NCI-H1436 treated with DMSO at 0.1 percent for 48 hours (cell line): ENCODE measurements at places on chromosomes 13 and 19.

DNA sequence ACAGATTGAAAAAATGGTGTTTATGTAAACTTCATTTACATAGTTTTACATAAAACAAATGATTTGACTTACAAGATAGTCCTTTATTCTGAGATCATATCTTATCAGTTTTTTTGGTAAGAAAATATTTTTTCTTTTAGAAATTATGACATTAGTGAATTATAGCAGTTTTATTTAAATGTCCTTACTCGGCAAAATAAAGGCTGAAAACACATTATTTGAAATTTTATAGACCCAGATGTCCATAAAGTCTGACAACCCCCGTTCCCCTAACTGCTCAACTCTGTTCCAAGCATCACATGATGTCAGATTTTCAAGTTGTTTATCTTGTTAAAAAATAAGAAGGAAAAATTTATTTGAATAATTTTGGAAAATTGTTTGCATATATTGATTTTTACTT lies 46.7 kb upstream of the RFC3 start:
- no peak for DNase-seq

GRCh38 chr13:34776390-34776981 lies 165.6 kb upstream of the NBEA start:
- DNase-seq: no peak

- no peak for DNase-seq
Observed at GRCh38 chr19:40155749-40156265, 35.4 kb upstream of the MAP3K10 start.

- DNase-seq: no peak
Observed at GRCh38 chr19:45047188-45047797, 8.4 kb downstream of the CLASRP start.

GRCh38 chr19:39829702-39830275 lies 4.2 kb downstream of the DYRK1B start:
- no peak for DNase-seq
